ENCODE measurements at places on chromosomes 16 and 17.

DNA sequence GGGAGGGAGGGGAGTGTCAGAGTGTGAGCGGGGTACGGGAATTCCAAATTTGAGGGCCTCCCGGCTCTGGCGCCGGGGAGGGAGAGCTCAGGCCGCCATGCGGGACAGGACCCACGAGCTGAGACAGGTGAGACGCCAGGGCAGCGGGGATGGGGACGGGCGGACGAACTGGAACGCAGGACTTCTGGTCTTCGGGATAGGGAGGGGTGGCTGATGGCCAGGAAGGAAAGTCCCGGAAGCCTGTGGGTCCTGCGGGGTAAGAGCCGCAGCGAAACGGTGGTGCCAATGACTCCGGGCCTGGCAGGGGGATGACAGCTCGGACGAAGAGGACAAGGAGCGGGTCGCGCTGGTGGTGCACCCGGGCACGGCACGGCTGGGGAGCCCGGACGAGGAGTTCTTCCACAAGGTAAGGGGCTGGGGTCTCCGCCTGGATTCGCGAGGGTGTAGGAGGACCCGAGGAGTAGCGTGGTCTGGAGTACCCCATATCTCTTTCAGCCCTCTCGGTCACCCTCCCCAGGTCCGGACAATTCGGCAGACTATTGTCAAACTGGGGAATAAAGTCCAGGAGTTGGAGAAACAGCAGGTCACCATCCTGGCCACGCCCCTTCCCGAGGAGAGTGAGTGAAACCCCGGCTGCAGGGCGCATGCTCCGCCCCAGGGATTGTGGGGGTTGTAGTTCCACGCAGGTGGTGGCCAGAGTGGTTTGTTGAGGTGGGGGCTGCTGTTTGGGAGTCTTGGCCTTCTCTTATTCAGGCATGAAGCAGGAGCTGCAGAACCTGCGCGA is 543 bp downstream of the STX4 start:
- peak; percentile 76 for DNase-seq

- DNase-seq, result no peak
Observed at GRCh38 chr17:49513044-49513395, 17.9 kb downstream of the NGFR start.

GRCh38 chr16:50591800-50592771 is 43.9 kb downstream of the NKD1 start:
- DNase-seq, result peak; percentile 36

DNA sequence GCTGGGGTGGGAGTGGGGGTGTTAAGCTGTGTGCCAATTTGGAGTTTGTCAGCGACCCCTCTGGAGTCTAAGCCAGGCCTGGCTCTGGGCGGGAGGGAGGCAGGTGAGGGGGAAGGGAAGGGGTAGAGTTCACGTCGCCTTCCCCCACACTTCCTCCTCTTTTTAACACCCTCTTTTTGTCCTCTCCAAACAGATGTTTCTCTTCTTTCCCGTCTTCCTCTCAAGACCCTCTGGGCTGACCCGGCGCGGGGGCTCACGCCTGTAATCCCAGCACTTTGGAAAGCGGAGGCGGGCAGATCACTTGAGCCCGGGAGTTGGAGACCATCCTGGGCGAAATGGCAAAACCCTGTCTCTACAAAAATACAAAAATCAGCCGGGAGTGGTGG is 3.3 kb downstream of the HOXB1 start:
- DNase-seq, result no peak

DNA sequence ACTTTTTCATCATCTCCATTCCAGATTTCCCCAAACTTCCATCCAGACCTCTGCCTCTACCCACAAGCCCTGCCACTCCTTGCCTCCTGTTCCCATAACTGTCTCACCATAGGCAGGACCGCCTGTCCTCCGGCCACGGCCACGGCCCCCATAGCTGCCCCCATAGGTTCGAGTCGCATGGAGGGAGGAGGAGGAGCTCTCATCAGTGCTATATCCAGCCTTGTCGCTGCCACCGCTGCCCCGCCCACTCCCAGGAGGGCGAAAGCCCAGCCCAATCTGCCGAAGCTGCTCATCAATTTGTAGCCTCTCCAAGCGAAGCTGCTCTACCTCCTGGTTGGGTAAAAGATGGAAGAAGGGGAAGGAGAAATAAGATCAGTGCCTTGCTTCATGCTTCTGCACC is 3.4 kb upstream of the SOX15 start:
- DNase-seq, result no peak

DNA sequence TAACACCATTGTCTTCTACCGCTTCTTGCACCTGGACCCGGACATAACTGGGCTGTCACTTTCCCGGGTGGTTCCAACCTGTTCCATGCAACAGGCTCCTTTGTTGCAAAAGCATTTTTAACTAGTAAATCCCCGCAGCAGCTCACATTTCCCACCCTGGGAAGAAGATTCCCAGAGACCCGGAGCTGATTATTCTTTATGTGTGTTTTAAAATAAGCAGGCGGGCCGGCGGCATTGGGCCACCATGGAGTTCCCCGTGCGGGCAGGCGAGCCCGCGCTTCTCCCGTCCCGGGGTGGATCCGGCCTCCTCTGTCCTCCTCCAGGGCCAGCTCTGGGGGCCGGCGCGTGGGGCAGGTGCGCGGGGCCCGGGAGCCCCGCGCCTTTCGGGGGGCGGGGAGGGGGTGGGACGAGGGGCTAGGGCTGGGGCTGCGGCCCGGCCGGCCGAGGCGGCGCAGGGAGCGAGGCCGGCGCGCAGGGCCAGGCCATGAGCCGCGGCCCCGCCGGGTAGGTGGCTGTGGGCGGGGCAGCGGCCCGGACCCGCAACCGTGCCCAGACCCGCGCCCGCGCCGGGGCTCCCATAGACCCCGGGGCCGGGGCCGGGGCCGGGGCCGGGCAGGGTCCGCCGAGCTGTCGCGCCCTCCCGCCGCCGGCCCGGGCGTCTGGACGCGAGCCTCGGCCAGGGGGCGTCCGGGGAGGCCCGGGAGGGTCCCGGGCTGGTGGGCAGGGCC is 1.7 kb downstream of the CRAMP1 start:
- DNase-seq, result no peak

GRCh38 chr17:49557312-49558024 is 18.2 kb upstream of the NXPH3 start:
- DNase-seq, result peak; percentile 60

GRCh38 chr16:31072540-31073141 is 1.4 kb downstream of the ZNF668 start:
- peak; percentile 49 for DNase-seq

DNA sequence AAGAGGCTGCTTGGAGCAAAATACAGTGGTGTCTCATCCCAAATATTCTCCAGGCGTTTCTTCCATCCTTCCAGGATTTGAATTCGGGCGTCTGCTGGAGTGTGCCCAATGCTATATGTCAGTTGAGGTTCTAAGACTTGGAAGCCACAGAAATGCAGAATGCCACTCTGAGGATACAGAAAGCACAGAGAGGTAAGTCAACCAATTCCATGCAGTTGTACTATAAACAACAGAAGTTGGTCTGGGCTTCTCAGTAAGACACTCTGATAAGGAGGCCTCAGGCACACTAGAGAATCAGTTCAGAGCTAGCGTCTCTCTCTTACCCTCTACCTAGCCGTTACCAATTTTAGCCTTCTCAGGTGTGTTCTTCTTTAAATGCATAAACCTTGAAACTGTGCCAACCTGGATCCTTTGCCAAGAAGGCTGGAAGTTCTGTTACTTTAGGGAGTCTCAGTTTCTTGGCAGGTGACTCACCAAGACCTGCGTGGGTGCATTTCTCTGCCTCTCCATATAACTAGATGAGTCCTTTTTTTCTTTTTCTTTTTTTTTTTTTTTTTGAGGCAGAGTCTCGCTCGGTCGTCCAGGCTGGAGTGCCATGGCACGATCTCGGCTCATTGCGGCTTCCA is 15.1 kb downstream of the NQO1 start:
- no peak for DNase-seq

DNA sequence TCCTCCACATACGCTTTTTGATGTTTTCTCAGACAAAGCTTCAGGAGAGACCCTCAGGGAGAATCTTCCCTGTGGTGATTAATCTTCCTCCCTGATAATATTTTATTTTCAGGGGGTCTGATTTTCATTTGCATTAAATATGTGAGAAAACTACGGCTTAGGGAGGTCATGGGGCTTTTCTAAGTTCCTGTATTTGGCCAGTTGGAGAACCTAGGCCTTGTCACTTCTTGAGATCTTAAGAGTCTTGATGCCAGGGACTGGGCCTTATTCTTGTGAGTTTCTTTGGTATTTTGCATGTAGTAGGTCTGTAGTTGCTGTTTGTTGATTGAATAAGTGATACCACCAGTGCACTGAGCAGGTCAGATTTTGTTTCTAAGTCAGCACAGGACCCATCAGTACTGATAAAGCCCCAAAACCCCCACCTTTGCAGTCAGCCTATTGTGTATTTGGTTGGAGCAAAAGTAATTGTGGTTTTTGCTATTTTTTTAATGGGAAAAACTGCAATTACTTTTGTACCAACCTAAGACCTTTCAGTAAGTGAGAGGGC is 130.1 kb downstream of the PRKCA start:
- DNase-seq, result no peak

DNA sequence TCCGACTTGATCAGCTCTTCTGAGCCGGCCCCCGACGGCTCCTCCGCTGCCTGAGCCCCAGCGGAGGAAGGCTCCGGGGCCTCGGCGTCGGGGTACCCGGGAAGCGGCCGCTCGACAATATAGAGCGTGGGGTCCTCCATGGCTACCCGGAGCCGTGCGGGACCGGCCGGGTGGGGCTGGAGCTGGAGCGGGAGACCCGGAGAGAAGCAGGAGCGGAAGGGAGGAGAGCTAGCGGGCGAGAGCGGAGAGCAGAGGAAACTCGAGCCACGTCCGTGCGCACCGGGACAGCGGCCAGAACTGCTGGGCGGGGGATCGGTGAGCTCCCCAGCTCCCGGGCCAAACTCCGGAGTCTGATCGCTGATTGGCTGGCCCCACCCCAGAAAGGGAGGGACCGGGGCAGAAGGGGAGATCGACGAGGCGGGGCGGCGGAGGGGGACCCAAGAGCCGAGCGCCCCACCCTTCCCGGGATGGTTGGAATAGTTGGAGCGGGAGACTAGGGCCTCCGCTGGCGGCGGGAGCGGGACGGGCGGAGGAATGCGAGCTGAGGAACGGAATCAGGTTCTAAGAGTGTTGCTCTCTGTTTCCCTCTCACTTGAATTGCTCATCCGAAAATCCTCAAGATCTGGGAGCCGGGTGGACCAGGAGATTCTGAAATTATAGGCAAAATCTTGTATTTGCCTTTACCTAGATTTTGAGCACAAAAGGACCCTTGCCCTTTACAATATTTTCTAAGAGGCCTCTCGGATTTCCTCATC is at the start of gene CAVIN1:
Gene CAVIN1 (minus strand): TSS at position 299 of the 755 bp plus-strand sequence. CDS start 159 bp downstream, at position 140.
- peak; percentile 83 for DNase-seq

DNA sequence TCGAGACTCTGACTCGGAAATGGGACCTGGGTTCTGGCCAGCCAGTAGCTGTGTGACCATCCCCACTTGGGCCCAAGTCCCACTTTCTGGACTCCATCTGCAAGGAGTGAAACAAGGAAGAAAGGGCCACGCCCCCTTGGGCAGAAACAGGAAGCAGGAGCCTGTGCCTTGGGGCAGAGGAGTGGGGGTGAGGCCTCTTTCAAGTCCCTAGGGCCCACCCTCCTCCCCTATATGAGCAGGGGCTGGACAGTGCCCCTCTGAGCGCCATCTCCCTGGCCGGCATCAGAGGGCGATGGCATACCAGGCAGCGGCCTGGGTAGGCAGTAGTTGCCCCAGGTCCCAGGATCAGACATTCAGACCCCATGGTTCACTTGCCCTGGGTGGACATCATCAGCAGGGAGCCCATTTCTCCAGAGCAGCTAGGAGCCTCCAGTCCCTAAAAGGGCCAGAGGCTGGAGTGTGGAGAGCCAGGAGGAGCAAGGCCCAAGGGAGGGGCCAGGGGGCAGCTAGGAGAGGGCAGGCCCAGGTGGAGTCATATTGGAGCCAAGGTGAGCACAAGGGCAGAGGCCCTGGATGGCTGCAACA is 7.1 kb downstream of the BCAR1 start:
- DNase-seq, result no peak

GRCh38 chr16:68826652-68827051 is 16.7 kb upstream of the TANGO6 start:
- DNase-seq, result no peak

DNA sequence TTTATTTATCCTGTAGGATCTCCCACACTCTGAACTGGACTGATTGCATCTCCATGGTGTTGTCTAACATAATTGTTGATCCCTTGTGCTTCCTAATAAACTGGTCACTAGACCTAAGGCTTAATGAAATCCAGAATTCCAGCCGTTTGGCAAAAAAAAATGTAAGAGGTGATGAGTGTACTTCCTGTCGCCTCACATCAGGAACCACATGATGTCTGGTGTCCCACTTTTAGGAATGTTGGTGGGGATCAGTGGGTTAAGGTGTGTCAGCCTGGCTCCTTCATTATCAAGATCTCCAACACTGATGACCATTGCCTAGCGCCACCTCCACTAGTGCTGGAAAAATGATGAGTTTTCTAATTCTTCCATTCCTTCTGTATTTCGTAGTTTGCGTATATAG is 18.6 kb upstream of the LONP2 start:
- DNase-seq, result no peak

- DNase-seq, result no peak
Observed at GRCh38 chr17:34465789-34466188, 102.8 kb upstream of the CCL1 start.

DNA sequence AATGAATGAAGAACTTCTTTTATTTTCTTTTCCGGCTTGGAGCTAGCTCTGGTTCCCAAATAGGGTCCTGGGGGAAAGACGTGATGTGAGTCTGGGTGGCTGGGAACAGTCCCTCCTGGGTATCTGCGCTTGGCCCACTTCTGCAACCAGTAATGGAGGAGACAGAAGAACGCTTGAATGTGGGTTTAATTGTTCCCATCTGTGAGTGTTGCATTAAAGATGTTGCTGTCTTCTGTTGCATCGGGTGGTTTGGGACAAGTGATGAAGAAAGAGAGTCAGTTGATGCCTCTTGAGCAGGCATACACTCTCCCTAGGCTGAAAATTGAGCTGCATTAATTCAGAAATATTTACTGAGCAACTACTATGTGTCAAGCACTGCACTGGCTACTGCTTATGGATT is 511.1 kb downstream of the CDH13 start:
- DNase-seq, result no peak

- no peak for DNase-seq
Observed at GRCh38 chr17:7351665-7352502, at the start of gene KCTD11. KCTD11 (plus strand) TSS chr17:7352162.

All from KBM-7 (cell line).